Stimulated activated CD4-positive, alpha-beta T cell treated with anti-CD3 and anti-CD28 coated beads, TNF-alpha, amount 100 ng/mL, for 24 hours (primary cell): ENCODE measurements at places on chromosomes 7 and 10.

DNA sequence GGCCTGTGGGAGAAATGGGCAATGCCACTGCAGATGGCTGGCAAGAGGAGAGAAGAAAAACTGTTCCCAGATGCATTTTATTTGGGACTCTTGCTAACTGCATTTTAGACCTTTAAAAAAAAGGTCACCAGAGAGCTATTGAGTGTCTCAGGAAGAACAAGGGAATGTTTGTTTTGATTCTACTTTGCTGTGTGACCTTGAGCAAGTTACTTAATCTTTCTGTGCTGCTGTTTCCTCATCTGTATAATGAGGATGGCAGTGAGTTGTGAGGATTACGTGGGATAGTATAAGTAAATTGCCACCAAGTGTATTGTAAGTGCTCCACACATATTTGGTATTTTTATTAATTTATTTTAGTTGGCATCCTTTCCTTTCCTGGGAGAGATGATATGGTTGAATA, 142.0 kb upstream of the AGK start:
- no peak for DNase-seq

DNA sequence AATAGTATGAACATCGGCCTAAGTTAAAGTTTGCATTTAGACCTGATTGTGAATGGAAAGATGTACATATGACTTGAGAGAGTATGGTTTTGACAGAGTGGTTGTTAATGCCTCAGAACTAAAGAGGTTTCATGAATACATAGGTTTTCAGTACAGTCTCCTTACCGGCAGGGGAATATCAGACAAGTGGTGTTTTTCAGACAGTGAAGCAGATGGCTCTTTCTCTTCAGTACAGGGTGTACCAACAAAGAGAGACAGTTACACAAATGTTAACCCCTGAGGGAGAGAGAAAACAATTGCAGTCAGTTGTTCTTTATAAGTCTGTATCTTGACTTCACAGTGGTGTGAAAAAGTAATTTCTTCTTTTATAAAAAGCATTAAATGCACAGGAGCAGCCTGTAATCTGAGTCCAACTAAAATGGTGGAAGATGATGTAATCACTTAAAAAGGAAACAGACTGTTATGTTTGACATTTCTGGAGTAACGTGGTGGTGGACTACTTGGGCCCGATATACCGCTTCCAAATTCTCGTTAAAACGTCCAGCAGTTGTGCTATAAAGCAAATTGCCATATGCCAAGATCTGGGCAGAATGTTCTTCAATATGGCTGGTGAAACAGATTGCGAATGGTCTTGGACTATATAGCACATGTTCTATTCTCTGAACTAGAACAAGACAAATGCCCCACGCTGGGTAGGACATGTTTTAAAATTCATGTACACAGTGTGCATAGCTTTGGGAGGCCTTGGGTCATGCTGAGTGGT, 69.2 kb downstream of the SDK1 start:
- DNase-seq, result no peak

DNA sequence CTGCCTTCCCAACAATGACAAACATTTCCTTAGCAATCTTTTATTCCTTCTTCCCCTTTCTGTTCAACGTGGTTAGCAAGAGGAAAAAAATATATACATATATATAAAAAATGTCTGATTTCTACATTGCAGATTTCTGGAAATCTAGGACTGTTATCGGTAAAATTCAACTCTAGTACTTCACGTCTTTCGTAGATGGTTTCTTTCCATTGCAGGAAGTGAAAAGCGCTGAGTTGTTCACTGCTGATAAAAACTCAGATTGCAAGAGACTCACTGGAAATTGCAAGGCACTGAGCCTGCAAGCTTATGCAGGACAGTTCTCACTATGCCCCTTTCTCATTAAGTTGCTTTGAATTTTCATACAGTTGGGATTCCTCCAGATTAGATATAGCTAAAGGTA, 23.9 kb downstream of the KIN start:
- DNase-seq, result no peak

- no peak for DNase-seq
These were observed 1.3 kb downstream of the PPIF start for GRCh38 chr10:79348640-79348988.

DNA sequence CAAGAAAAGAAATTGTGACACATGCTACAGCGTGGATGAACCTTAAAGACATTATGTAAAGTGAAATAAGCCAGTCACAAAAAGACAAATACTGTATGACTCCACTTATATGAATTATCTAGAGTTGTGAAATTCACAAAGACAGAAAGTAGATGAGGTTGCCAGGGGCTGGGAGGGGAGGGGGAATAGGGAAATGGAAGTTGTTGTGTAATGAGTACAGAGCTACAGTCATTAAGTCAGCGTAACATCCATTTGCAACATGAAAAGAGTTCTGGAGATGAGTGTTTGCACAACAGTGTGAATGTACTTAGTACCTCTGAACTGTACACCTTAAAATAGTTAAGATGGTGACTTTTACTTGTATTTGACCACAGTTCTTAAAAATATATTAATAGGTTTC, 112.1 kb upstream of the CDK1 start:
- DNase-seq, result no peak

- no peak for DNase-seq
These were observed 675.8 kb downstream of the PCDH15 start for GRCh38 chr10:54125098-54125747.

DNA sequence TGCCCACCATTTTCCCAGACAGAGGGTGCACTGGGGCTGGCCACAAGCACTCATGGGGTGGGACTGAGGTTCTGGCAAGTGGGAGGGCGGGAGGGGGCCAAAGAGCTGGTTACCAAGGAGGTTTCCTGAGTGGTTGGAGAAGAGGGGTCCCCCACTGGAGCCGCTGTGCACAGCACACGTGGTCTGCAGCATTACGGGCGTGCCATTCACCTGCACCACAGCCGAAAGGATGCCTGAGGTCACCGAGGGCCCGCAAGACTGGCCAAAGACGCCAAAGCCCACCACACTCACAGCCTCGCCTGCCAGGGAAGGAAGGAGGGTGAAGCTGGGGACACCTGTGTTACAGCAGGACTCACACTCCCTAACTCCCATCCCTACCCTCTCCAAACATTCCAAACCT, 3.9 kb downstream of the TYSND1 start:
- no peak for DNase-seq

- no peak for DNase-seq
These were observed 176.3 kb upstream of the ZNF32 start for GRCh38 chr10:43824934-43825333.

DNA sequence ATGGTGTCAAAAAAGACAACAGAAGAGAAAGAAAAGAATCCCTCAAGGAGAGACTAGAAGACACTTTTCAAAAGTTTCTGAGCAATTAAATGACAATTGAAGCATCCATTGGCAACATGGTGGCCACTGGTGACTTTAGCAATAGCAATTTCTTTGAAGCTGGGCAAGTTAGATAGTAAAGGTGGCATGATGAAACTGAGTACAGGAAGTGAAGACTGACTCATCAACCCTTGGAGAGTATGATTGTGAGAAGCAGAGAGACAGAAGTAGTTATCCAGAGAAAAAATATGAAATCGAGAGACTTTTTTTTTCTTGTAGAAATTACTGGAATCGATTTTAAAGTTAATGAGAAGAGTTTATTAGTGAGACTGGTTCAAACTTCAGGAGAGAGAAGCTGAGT, 52.5 kb downstream of the DGKB start:
- DNase-seq, result no peak

DNA sequence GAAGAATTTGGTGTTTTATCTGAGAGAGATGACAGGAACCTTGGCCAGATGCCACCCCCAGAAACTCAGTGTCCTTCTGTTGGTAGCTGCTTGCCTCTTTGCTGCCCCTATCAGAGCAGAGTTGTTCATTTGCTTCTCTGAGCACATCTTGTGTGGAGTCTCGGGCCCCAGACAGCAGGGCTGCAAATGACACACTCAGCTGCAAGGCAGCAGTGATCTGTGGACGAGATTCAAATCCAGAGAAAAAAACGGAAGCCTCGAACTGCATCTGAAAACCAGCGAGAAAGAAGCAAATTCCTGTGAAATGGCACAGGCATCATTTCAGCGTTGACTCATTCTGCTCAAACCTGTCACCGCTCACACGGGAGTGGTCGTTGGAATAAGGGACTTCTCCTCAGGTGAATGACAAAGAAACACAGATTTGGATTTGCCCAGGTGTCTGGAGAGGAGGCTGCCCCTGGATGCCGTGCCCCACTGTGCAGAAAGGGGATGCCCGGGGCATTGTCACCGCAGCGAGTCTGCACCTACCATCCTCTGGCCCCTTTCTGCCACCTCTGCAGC, 144.7 kb downstream of the PFKFB3 start:
- peak; percentile 24 for DNase-seq

- no peak for DNase-seq
These were observed 159.5 kb downstream of the PRKAG2 start for GRCh38 chr7:151717415-151717814.

GRCh38 chr7:146728611-146729010, 612.0 kb downstream of the CNTNAP2 start:
- no peak for DNase-seq

- no peak for DNase-seq
These were observed 44.1 kb upstream of the ZNRF2 start for GRCh38 chr7:30240106-30240800.

DNA sequence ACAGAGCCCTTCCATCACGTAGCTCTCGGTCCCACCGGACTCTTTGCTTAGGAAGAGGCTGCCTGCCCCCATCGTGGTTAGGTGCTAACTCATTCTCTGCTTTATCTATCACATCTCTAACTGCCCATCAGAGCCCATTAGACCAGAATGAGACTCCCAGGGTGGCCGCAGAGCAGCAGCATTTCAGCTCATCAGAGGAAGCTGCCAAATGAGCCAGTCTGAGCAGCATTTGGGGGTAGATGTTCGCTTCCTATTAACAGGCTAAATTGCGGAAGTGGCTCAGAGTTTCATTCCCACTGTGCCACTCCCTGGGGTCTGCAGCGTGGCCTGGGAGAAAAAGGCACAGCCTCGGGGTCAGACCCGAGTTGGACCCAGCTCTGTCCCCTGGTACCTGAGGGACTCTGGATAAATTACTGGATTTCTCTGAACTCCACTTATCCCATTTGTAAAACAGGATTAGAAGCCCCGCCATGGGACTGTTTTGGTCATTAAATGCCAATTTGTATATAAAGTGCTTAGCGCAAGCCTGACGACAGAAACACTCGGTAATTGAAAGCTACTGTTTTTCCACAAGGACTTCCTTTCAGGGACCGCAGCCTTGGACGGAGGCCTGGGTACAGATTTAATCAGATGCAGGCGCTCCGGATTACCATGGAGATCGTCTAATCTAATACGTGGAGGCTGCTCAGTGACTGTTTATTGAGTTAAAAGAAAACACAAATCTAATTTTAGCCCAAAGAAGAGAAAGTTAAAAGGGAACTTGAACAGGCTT, 73.8 kb upstream of the PRLHR start:
- no peak for DNase-seq

DNA sequence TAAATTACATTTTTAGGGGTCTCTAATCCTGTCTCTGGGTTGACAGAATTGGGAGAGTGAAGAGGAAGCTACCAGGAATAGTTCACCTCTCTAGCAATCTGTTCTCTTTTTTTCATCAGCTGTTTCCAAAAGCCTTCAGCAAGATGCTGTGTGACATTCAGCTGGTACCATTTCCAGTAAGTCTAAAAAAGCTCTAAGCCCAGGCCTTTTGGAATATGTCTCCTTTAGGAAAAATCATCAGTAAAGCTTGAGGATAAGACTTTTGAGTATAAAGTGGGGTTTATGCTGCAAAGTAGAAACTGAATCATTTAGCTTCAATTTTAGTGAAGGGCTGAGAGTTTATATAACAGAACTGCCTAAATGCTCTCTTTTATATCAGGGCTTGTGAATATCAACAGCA, 81.5 kb downstream of the CCNY start:
- DNase-seq, result no peak

DNA sequence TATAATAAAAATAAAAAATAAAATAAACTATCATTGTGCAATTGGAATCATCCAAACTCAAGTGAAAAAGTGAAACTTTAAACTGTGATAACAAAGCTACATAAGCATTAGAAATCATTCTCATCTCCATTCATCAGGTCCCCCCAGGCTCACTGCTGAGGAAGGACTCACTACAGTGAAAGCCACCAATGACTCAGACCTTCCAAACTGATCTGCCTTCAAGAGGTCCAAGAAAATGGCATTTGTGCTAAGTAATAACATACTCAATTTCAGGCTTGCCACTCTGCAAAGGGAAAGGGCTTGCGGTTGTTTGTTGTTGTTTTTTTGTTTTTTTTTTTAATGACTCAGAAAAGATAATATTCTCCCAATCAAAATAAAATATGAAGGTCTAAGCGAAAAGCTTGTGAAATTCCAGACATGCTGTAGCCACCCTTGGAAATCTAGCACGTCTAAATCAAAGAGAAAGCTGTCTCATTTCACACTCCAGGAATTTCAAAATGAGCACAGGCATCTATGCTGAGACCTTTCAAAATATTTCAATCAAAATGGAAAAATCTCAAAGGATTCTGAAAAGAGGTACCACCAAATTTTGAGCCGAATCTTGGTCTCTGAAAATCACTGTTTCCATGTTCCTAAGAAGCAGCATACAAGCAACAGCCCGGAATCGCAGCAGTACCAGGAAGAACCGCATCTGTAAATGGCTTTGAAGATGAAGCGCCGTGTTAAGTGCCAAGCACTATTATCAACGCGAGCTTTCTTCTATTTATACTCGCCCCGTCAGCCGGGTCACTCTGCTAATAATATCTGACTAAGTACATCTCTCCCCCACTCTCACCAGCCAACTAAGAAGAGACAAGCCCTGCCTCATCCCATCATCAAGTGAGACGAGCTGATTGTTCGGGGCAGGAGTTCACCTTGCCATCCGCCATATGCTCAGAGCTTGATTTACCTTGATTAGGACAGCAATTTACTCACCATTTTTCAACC, 13.5 kb downstream of the SFMBT2 start:
- peak; percentile 21 for DNase-seq

GRCh38 chr10:46546591-46547540, 9.6 kb downstream of the GPRIN2 start:
- DNase-seq, result no peak

- DNase-seq, result no peak
These were observed at the start of gene CNTNAP2 for GRCh38 chr7:146116521-146117222. Gene CNTNAP2 (plus strand): TSS chr7:146116801. CDS start chr7:146116877, 76 bp downstream.

DNA sequence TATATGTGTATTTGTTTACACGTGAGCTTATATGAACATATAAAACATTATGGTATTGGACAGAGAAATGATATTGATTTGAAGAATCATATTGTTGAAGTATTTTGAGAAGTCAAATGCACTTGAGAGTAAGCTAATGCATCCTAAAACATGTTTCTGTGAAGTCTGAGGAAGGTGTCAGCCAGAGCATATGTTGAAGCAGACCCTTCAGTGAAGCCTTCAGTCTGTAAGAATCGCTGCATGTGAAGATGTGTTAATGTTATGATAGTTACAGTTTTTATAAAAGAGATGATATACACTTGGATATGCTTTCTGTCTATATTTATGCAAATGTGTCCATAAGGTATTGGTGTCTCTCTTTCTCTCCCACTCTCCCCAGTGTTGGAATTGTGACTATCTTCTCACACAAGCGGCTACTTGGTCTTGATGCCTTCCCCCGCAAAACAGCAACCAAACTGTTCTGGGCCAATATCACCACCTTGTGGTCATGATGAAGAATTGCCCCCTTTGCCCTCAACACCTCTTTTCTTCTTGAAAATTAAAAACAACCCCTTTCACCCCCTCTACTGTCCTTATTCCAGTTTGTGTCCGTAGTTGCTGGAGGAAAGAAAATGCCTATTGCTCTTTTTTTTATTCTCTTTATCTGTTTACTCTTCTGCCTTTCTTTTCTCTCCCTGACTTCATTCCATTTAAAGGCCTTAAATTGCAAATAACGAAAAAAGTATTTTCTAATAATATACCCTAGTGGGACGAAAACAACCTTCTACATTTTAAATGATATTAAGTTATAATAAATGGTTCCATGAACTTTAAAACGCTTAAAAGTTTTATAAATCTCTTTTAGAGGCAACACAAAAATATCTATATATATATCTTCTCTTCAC, 64.9 kb downstream of the IKZF1 start:
- no peak for DNase-seq
